ENCODE measurements at places on chromosomes 4 and X.

GRCh38 chrX:128518508-128518907 lies 466.3 kb upstream of the ACTRT1 start:
- no peak for DNase-seq

- no peak for DNase-seq
Measured at GRCh38 chrX:30219372-30219771, 4.0 kb downstream of the MAGEB2 start.

GRCh38 chr4:38560340-38560739 lies 103.7 kb upstream of the KLF3 start:
- DNase-seq, result no peak

DNA sequence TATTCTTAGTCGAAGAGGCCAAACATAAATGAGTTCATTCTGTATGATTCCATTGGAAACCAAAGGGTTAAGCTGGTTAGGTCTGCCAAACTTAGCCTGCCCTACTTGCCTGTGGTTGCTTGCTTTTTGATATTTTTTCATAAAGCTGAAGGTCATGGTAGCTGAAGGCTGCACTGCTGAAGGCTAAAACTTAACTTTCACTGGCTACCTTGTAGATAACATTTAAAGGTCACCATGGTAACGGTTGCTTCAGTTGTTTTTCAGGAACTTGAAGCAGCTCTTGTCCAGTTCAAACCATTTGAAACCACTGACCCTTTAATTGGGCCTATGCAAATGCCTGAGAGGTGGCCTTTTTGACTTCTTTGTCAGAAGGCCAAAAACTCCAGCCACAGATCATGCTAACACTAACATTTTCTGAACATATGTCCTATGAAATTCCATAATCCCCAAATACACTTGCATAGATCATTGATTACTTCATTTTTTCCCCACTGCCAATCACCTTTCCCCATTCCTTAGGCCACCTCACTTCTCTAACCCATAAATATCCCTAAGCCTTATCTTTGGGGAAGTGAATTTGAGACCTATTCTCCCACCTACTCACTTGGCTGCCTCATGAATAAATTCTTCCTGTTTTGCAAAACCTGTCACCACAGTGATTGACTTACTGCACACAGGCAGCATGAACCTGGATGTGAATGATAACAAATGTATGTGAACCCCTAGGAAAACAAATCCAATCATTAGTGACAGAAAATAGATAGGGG lies 10.7 kb upstream of the SMIM10L2A start:
- no peak for DNase-seq

GRCh38 chrX:12950851-12951594 lies 23.9 kb upstream of the TMSB4X start:
- DNase-seq, result no peak

GRCh38 chr4:109029987-109030386 lies 267.1 kb upstream of the ETNPPL start:
- DNase-seq, result no peak

DNA sequence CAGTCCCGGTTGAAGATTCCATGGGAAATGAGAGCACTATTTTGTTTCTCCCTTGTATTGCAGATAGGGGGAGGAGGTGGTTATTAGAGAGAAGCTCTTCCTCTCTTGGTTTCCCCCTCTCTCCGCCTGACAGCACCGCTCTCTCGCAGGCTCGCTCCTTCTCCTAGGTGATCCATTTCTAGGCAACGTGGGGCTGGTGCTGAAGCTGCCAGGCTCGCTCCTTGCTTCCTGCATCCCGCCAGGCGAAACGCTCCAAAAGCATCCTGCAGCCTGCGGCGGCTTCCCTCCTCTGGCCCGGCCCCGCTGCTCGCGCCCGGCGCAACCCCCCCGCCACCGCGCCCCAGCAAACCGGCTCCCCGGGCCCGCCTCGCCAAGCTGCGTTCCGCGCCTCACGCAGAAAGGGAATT lies at the start of gene GRID2:
Gene GRID2, plus strand, starts transcription at position 346 of the 407 bp plus-strand sequence.
- DNase-seq, result peak; percentile 23

DNA sequence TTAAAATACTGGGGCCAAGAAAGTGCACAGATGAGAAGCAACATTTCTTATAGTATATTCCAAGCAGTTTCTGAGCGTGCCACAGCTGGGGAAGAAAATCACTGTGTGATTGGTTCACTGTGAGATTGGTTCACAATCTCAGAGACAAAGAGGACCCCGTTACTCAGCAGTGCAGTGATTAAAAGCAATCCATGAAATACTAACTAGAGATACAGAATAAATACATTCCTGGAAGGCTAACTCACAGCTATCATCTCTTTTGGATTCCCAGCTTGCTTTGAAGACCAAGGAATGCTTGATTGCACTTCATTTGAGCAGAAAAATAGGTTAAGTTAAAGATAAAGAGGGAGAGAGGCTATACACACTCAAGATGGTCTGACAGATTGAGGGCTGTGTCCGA lies 132.1 kb upstream of the RAPGEF2 start:
- DNase-seq, result no peak

DNA sequence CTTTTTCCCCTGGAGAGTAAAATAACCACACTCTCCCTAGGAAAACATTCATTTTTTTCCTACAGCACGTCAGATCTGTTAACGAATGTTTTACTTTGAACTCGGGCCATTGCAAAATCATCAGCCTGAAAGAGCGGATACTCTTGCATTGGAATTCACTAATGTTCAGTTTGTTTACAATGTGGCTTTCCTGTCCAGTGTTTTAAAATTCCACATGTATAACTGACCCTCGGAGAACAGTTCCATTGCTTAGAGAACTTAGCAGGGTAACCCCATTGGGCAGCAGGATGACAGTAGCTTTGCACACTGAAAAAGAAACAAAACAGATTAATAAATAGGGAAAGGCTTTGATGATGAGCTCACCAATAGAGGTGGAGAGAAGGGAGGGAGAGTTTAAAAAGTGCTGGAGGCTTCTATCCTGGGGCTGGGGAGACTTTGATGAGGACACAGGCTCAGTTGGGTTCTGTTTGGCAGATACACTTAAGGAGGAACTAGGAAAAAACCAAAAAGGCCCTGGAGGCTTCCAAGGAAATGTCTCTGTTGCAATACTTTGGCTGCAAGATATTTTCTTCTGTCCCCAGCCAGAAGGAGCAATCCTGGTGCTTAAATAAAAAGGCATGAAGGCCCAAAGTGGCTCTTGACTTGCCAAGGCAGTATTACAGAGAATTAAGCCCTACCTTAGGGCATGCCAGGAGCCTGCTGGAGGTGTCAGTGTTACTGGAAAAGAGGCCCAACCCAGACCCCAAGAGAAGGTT lies 143.1 kb downstream of the ARSF start:
- peak; percentile 15 for DNase-seq

GRCh38 chr4:105116616-105117319 lies 29.9 kb upstream of the TET2 start:
- DNase-seq, result no peak

DNA sequence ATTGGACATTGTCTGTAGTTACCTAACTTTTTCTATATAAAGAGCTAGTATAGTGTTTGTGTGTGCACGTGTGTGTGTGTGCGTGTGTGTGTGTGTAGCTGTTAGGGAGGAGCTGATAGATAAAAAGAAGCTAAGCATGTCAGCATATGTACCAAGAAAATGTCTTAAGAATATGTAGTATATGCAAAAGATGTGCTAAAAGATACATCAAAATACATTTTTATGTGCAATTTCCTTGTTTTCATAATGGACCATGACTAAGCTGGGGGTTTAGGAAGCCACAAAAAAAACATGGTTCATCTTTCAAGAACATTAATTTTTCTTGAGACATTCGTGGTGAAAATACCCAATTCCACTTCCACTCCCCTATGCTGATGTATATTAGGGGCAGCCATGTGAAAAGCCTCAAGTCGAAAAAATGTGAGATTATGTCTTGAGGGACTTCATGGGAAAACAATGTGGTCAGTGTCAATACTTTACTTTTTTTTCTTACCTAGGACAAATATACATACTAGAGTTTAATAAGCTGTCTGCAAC lies 1599.7 kb downstream of the ARAP2 start:
- no peak for DNase-seq

GRCh38 chrX:38669428-38669827 lies 108.1 kb downstream of the TSPAN7 start:
- no peak for DNase-seq

GRCh38 chr4:108029731-108030130 lies 40.0 kb downstream of the HADH start:
- no peak for DNase-seq

- no peak for DNase-seq
Measured at GRCh38 chr4:73777612-73778011, 37.2 kb downstream of the CXCL8 start.

GRCh38 chr4:98601708-98602107 lies 56.7 kb downstream of the TSPAN5 start:
- DNase-seq, result no peak

DNA sequence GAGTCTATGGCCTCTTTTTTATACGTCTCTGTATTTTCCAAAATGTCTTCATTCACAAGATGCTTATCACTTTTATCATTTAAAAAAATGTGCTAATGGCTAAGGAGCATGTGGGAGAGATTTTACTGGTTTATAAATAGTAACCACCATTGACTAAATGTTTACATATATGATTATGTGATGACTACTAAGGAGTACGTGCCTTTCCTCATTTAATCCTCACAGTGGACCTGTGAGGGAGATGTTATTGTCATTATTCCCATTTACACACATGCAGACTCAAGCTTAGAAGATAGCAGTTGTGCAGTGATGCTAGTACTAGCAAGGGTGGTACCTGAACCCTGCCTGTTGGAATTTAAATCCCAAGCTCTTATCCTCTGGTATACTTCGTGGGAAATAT lies 2.4 kb downstream of the SRD5A3 start:
- DNase-seq, result peak; percentile 59

DNA sequence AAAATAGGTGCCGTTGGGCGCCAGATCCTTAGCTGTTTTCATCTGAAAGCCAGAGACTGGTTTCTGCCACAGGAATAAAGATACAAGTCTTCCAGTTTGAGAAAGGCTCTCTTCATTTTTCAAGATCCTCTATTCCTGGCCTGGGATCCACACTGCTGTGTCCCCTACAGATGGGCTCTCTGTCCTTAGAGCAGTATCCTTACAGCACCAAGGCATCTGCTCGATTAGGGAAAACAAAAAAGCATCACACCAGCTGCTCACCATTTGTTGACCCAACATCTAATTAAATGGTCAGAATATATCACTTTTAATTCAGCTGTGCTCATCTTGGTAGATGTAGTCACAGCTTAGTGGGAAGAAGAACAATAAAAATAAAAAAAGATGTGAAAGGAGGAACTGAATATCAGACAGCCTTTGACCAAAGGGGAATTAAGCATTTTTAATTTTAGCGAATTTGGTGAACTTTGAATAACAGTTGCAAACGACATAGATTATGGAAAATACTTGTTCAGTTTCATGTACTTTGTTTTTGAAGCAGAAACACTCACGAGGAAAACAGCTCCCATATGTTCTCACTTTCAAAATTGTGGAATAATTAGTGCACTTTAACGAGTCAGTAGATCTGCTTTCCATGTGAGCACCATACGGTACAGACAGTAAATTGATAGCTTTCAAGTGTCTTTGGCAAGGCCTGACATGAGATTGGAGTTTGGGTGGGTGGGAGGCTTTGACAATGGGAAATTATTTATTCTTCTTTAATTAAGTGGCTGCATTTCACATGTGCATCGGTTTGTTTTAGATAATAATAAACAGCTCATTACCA lies 148.4 kb upstream of the CLNK start:
- no peak for DNase-seq

DNA sequence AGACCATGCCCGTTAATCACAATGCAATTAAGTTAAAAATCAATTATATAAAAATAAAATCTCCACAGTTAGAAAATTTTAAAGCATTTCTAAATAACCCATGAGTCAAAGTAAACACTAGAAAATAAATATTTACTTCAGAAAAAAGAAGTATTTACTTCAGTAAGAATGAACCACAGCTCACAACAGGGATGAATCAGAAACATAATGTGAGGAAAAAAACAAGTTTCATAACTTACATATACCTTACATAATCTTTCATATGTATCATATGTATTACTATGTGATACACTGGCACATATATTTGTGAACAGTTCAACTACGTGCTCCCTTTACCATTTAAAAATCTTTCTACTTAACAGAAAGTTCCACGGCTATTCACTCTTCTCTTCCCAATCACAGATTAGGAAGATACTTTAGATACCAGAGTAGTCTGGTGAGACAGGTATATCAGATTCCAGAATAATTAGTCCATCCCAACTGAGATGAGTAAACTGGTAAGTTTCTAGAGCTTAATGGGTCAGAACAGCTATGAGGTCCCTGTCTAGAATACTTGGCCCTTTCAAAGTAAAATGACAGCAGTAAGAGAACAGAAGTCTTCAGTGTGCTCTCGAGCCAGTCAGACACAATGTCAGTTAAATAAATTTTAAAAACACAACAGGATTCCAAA lies 70.3 kb downstream of the SH3RF1 start:
- DNase-seq, result no peak

DNA sequence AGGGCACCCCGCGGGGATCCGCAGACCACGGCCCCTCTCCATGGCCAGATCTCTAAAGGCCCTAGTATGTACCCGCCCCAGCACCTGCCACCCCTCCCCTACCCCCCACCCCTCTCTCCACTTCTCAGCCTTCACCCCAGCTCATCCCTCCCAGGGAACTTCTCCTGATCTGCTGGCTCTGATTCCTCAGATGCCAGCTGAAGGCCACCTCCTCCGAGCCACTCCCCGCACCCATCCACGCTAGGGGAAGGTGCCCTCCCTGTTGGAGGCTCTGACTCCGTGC lies 11.9 kb downstream of the PSAPL1 start:
- DNase-seq, result no peak

- no peak for DNase-seq
Measured at GRCh38 chrX:97790850-97791249, 907.1 kb downstream of the RPA4 start.

DNA sequence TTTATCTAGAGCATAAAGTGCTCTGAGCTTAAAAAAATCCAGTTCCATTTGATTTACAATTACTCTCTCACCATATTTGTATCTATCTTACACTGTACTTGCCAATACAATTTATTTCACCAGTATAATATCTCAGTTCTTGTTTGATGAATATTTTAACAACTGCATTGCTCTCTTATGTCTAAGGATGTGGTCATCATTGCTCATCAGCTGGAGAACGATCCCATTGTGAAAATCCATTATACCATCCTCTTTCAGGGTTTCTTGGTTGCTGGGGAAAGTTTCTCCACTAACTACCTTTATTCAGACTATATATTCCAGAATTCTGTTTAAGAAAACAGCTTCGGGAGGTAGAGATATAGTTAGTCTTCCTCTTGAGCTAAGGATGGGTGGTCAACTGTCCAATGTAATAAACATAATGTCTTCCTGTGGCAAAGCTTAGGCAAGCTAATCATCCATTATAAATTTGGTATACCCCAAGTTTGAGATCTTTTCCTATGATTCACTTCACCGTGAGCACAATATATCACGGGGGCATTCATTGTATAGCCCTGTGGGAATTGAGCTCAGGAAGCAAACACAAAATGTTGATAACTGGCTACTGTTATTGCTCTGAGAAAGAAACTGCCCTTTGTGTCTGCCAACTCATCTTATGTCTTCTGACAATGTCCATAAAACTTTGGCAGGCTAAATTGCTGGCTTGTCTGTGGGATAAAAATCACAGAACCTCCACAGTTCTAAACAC lies 2361.9 kb downstream of the ARAP2 start:
- DNase-seq, result peak; percentile 42

GRCh38 chrX:148043271-148043855 lies 62.2 kb downstream of the FMR1NB start:
- DNase-seq, result no peak

All from HS-5 (cell line).